Cortex of kidney (tissue), 1 donor: ENCODE measurements at places on chromosomes 4 and X.

DNA sequence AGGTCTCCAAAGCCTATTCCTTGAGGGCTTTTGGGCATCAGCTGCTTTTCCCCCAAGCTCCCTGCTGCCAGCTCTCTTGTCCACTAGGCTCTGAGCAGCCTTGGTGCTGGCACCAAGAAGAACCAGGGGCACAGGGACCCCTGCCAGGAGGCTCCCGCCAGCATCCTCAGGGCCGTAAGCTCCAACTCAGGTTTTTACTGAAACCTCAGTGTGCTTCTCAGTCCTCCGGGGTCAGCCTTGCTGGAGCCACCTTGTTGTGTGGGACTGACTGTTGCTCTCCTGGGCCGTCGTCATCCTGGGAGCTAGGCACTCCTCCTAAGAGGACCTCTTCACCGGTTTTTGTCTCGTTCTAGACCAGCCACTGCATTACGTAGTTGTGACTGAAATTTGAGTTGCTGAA is 38.9 kb downstream of the NOP14 start:
- DNase-seq, result no peak

- no peak for DNase-seq
These were observed 298.1 kb upstream of the TRAM1L1 start for GRCh38 chr4:117383468-117383867.

DNA sequence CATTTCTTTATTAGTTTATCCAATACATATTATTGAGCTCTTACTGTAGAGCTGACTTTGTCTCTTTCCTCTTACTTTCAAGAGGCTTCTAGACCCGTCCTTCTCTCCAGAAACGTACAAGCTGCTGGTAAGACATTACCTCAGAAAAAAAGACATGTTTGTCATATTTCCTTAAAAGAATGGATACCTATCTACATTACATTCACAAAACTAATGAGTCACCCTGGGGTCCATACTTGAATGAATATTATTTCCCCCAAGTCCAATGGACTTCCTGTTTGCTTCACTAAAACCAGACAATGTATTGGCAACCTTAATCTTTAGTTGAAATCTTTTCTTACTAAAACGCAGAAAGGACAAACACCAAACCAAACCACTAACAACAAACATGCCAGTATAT is 176.5 kb upstream of the CLNK start:
- no peak for DNase-seq

DNA sequence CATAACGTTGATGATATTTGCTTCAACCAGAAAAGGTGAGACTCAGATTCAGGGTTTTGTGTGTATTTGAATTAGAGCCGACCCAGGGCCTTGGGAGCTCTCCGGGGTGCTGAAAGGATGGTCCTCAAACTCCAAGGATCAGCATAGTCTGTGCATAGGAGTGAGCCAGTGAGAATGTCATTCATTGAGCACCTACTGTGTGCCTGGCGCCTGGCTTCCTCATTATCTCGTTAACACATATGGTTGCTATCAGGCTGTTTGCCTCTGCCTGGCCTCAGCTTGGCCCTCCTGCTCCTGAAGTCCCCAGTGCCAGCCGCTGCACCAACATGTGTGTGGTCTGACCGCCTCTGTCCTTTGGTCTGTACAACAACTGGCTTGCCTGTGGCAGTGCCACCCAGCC is 25.1 kb upstream of the JAKMIP1 start:
- no peak for DNase-seq

GRCh38 chrX:133214301-133214700 is 3.9 kb downstream of the TFDP3 start:
- no peak for DNase-seq

- DNase-seq, result no peak
These were observed 219.0 kb downstream of the TLL1 start for GRCh38 chr4:166091912-166092510.

DNA sequence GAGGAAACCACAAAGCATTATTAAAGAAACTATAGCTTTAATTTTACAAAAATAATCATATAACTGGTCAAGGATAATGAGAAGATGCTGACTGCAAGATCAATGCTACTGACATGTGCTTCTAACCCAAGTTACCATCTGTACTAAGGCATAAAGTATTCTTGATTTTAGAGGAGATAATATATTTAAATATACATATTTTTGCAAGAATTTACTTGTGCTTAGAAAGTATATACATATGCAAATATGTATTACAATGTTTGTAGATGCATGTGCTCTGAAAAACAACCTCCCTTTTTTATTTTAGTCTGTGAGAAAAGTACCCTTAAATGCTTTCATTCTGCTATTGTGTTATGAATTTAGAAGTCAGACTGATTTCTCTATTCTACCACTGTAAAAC is 740.7 kb upstream of the SLIT2 start:
- no peak for DNase-seq

- DNase-seq, result no peak
These were observed 46.3 kb upstream of the CLCN4 start for GRCh38 chrX:10110316-10110935.

DNA sequence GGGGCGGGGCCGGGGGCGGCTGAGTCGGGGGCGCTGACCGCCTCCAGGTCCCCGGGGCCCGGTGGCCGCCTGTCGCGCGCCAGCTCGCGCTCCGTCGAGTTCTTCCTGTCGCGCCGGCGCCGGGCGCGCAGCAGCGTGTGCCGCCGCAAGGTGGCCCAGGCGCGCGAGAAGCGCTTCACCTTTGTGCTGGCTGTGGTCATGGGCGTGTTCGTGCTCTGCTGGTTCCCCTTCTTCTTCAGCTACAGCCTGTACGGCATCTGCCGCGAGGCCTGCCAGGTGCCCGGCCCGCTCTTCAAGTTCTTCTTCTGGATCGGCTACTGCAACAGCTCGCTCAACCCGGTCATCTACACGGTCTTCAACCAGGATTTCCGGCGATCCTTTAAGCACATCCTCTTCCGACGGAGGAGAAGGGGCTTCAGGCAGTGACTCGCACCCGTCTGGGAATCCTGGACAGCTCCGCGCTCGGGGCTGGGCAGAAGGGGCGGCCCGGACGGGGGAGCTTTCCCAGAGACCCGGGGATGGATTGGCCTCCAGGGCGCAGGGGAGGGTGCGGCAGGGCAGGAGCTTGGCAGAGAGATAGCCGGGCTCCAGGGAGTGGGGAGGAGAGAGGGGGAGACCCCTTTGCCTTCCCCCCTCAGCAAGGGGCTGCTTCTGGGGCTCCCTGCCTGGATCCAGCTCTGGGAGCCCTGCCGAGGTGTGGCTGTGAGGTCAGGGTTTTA is 1.5 kb downstream of the ADRA2C start:
- no peak for DNase-seq

DNA sequence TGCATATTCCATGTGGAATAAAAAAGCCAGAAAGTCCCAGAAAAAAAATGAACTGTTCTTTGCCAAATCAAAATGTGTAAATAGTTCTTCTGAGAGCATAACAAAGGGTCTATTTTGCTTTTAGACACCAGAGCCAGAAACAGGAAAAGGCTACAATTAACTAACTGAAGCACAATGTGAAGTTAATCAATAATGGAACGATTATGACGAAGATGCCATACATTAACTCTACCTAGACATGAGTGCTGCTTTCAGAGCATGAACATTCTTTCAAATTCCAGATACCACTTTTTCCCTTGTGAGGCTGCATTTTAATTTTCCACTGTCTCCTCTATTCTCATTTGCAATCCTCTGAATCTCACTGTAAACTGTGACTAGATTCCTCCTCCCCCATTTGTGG is 48.7 kb upstream of the PHOX2B start:
- DNase-seq, result no peak

DNA sequence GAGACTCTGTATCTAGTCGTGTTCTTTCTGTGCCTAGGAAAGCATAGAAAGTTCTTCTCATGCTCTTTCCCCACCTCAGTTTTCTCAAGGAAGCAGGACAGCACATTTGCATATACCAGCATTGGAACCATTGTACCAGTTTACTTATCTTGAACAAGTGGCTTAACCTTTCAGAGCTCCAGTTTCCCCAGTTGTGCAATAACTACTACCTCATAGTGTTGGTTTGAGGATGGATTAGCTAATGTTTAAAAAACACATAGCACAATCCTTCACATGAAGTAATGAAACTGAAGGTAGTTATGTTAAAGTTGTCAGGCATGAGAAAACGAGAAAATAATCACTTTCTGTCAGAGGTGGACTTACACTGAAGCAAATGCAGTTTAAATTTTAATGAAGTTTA is 92.2 kb upstream of the H2AZ1 start:
- DNase-seq, result no peak

GRCh38 chr4:39706741-39707511 is 9.0 kb downstream of the UBE2K start:
- no peak for DNase-seq

- DNase-seq, result no peak
These were observed 32.4 kb downstream of the KLHL8 start for GRCh38 chr4:87188048-87188447.

GRCh38 chr4:120922381-120923206 is at the start of gene PRDM5:
Gene PRDM5 (minus strand): TSS chr4:120922726. CDS start chr4:120922608, 118 bp downstream.
- no peak for DNase-seq

DNA sequence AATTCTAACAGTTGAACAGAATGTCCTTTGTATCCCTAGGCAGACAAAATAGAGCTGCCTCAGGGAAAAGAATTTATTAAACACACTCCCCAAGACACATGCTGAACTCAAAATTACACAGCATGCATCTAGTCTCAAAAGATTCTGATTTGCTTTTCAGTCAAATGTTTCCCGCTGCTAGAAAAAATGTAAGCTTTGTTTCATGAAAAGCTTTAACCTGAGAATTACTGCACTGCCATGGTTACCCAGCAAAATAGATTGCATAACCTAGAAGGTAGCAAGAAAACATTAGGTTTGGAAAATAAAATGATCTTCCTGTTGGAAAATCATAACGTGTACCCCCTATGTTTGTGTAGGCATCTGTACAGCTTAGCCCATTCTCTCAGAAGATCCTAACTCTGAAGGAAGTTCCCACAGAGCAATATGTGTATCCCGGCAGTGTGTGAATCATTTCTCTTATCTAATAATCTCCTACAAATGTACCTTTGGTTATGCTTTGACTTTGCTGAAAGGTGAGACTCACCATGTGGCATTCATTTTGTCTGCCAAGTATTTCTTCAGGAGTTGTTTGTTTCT is 646.9 kb downstream of the STPG2 start:
- DNase-seq, result no peak

DNA sequence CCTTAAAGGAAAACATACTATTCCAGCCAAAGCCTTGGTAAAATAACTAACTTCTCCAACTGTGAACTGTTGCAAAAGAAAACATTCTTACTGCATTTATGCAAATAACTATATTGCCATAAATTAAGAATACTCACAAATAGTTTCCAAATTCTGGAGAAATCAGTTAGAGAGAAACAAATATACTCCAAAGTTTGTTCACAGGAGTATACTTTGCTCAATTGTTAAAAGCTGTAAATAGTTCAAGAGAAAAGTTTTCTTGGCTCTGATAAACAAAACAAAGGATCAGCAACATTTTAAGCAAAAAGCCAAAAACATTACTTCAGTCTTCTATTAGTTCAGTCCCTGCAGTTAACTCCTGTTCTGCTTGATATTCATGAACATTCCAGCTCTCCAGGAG is 83.0 kb downstream of the EIF4E start:
- DNase-seq, result no peak

DNA sequence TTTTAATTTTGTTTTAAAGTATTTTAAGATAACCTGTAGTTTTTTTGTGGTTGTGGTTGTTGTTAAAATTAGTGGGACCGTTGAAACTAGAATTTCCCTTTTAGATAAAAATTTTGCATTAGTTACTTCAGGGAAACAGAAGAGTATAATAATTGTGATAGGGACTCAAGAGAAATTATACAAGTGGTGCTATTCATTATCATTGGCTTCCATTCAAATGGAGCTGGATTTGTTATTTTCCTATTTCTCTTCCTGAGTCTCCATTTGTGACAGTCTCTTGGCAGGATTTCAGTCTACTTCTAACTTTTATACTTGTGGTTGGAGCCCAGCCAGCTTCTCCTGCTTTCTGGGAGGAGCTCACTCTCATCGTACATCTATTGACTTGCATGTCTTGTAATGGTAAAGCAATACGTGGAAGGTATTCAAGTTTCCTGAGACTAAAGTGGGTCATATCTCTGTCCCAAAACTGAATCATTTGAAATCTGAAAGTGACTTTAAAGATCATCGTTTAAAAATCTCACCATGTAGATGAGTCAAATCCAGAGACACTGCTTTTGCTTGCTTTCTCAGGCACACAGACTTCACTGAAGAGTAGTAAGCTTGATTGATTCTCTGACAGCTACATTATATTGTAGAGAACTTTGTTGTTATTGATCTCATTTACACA is 155.8 kb downstream of the RPA4 start:
- DNase-seq, result no peak

GRCh38 chr4:87209696-87210095 is 10.7 kb downstream of the KLHL8 start:
- no peak for DNase-seq
